ENCODE measurements at places on chromosomes 11 and 22. TPM values are rescaled to one million over a fixed set of nuclear protein-coding genes. Genes with fewer than 3 reads are reported as not detected.

EHF gene
- polyA plus RNA-seq, result 0.72 TPM

TMEM45B gene
- 2.3 TPM for polyA plus RNA-seq

DNA sequence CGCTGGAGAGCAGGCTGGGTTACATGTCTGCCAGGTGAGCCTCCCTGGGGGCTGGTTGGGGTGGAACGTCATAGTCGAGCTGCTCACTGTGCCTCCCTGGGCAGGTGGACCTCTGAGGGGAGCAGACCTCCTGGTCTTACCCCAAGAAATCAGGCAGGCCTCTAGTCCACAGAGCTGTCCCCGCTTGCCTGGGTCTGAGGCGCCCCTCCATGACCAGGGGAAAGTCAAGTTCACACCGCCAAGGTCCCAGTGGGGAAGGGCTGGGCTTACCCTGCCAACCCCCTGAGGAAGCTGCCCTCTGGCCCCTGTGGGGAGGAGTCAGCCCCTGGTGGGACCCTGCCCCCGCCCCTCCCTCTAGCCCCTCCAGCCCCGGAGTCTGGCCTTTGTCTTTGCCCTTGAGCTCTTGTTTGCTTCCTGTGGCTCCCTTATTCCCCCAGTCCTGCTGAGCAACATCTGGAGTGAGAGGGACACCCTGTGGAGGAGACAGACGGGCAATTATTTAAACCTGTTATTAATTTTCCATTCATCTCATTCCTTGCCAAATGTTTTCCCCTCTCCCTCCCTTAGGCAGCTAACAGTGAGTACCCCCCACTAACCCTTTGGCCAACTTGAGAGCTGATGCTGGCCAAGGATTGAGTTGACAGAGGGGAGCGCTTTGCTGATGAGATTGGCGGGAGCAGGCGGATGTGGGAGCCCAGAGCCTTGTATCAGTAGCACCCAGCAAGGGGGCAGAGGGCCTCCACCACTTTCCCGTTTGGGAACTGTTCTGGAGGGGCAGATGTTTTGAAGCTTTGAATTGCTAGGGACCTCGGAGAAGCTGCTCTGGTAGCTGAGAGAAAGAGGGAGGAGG is 83.4 kb downstream of the CEP164 start:
- peak; percentile 66 for DNase-seq

GRCh38 chr22:39960791-39961746 is 872 bp downstream of the TMA7B start:
- DNase-seq, result no peak

GRCh38 chr22:32265882-32266767 is 11.0 kb upstream of the SLC5A4 start:
- peak; percentile 58 for DNase-seq

FAM76B gene
- polyA plus RNA-seq, result 36.1 TPM

NAALADL1 gene
- 8.1 TPM for polyA plus RNA-seq

CARD18 gene
- polyA plus RNA-seq, result not detected

DNA sequence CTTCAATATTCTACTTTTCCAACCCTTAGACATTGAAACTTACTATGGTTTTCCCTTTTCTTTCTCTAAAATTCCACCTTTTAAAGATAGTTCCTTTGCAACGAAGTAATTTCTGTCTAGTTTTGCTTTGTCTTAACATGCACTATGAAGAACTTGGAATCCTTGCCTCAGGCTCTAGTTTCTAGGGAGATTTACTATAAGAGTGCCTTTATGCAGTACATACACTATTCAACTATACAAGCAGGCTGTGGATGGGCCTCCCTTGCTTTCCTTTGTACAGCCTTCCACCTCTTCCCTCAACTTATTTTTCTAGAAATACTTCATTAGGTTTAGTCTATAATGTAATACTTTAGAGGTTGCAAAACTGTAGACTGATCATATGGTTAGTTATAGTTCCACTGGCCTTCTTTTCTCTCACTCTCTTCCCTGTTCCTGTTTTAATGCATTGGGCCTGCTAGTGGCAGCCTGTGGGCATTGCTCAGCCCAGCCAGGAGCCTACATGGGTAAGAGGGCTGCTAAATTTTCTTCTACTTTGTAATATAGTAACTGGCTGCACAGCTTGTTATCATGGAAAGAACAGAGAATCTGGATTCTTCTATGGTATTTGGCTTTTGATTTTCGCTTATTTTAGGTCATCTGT is 100.2 kb downstream of the C11orf87 start:
- no peak for DNase-seq

DNA sequence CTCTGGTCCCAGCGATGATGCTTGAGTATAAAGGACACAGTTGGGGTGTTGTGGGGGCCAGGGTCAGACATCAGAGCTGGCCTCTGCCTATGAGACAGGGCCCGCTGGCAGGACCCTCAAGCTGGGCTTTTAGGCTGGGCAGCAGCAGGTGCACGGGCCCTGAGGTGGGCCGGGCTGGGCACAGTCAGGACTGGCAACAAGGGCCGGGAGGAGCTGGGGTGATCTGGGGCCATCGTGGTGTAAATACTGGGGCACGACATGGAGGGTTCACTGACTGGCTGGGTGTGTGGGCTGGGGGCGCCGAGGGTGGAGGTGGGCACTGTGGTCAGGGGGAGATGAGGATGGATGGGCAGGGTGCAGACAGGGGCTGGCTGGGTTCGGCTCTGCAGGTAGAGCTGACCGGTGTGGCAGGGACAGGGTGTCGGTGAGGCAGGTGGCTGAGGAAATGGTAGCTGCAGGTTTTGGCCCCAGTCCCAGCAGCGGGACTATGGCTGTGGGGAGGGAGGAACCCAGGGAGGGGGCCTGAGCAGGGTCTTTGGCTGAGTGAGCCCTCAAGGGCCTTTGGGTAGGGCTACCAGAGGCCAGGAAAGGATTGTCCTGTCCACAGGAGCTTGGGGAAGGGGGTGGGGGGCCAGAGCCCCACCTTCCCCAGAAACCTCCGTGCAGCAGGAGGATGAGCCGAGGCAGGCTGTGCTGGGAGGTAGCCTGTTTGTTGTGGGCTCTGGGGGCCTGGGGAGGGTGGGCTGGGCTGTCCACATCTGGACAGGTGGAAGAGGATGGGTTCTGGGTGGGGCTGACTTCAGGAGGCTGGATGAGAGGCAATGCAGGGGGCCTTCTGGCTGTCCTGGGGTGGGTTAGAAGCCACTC is 81.4 kb downstream of the KCNQ1 start:
- DNase-seq, result no peak

P2RX3 gene
- polyA plus RNA-seq, result 2.1 TPM

GRCh38 chr11:70128435-70128906 is 50.4 kb downstream of the ANO1 start:
- no peak for DNase-seq

DNA sequence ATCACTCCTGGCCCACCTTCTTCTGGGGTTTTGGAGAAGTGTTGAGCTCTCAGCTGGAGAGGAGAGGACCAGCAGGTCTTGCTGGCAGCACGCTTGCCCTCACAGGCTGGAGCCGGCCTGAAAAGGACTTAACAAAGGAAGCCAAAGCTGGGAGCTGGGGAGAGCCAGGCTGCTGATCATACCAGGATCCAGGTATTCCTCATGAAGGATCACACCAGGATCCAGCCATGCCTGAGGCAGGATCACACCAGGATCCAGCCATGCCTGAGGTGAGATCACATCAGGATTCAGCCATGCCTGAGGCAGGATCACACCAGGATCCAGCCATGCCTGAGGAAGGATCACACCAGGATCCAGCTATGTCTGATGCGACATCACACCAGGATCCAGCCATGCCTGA is 17.0 kb downstream of the MRGPRD start:
- no peak for DNase-seq

- no peak for DNase-seq
These were observed 3.8 kb downstream of the MUC5AC start for GRCh38 chr11:1161410-1162137.

- DNase-seq, result no peak
These were observed 11.9 kb upstream of the HBE1 start for GRCh38 chr11:5281596-5281995.

DNA sequence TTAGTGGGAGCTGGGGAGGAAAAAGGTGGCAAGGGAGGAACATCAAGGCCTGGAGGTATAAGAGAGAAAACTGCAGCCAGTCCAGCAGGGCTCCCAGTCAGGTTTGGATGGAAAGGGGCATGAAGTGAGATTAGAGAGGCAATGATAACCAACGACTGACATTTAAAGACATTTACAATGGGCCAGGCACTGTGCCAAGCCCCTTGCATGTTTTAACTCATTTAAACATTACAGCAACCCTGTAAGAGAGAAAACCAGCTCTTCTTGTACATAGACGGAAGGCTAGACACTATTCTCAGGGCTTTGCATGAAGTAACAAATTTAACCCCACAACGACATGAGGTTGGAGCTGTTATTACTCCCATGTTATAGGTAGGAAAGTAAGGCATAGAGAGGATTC is 32.1 kb upstream of the PAK1 start:
- no peak for DNase-seq

C11orf16 gene
- polyA plus RNA-seq, result 0.30 TPM

LUZP2 gene
- polyA plus RNA-seq, result 147 TPM

GRCh38 chr11:3129591-3130268 is 35.4 kb downstream of the OSBPL5 start:
- DNase-seq, result no peak

- no peak for DNase-seq
These were observed 78.9 kb downstream of the PDE2A start for GRCh38 chr11:72595292-72595684.

- DNase-seq, result no peak
These were observed 34.6 kb downstream of the A4GALT start for GRCh38 chr22:42685941-42686653.

DNA sequence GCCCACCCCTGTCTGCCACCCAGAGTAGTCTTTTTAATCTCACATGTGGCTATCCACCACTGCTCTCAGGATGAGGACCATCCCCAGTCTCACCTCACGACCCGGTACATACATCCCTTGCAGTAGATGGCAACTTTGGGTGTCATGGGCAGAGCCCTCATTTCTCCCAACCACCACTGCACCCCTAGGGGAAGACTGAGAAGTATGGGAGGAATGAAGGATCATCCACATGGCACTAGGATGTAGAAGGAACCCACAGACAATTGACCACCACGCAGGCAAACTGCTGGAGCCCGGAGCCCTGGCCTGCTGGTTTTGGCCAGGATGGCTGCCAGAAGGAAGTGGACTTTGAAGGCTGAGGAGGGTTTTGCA is 1.9 kb upstream of the SCARF2 start:
- no peak for DNase-seq

CASP5 gene
- not detected for polyA plus RNA-seq

GP1BB gene
- 39.8 TPM for polyA plus RNA-seq

- no peak for DNase-seq
These were observed 31.6 kb downstream of the RBX1 start for GRCh38 chr22:40982482-40983385.

- DNase-seq, result no peak
These were observed 97.7 kb downstream of the NXPE2 start for GRCh38 chr11:114775875-114776621.

- DNase-seq, result no peak
These were observed 120.1 kb downstream of the PARVA start for GRCh38 chr11:12497431-12497830.

MPEG1 gene
- 5.5 TPM for polyA plus RNA-seq

SLC22A25 gene
- polyA plus RNA-seq, result not detected

GRCh38 chr22:20395907-20396287 is 1.9 kb downstream of the ZNF74 start:
- no peak for DNase-seq

- DNase-seq, result no peak
These were observed 52.0 kb downstream of the MUC6 start for GRCh38 chr11:984546-984945.

GRCh38 chr22:46482056-46482675 is 55.3 kb downstream of the CELSR1 start:
- no peak for DNase-seq

GRCh38 chr22:19148417-19149046 is 1.6 kb downstream of the GSC2 start:
- no peak for DNase-seq

DNA sequence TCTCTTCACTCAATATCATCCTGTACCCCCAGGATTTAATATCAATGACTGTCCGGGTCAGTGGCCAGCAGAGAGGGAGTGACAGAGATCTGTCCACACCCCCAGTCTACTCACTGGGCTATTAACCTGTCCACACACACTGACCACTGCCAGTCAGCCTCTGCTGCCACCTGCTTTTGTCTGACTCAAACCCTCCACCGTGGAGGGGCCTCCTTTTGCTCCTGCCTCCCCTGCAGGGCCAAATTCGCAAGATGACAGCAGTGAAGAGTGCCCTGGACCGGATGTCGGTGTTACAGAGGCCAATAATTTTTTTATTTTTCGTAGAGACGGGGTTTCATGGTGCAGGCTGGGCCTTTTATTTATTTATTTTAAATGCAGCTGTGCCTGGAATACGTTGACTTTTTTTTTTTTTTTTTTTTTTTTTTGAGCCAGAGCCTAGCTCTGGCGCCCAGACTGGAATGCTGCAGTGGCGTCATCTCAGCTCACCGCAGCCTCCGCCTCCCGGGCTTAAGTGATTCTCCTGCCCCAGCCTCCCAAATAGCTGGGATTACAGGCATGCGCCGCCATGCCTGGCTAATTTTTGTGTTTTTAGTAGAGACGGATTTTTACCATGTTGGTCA is 5.1 kb downstream of the PDXP start:
- DNase-seq, result no peak

DNA sequence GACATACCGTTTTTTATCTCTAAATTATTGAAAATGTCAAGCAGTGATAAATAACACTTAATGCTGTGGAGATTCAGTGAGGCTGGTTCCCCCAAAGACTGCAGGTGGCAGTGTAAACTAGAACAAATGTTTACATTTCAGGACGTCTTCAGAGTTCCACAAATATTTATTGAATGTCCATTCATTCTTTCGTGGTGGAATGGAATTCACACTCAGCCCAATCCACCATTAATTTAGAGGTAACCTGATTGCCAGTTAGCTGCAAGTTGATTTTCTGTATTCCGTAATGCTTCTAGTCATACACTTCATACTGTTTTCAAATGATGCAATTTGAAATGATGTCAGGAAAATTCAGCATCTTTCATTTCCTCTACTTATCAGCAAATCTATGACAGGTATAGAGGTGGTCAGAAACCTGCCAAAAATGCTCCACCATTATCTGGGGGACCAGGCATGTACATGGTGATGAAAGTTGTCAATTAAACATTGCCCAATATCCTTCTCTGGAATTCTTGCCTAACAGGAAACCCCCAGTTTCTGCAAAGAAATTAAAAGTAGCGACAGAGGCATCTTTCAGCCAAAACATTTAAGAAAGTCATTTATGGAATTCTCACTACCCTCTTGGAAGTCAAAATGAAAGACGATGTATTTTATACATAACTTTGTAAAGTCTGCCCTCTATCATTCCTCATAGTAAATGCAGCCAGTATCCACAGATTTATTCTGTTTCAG is 94.3 kb upstream of the BMAL1 start:
- peak; percentile 62 for DNase-seq

- DNase-seq, result no peak
These were observed 100.4 kb downstream of the MPPED2 start for GRCh38 chr11:30485756-30486155.

APLNR gene
- 71.1 TPM for polyA plus RNA-seq

CELSR1 gene
- 8.2 TPM for polyA plus RNA-seq
